ENCODE measurements at places on chromosomes 7 and 10. TPM values are rescaled to one million over a fixed set of nuclear protein-coding genes. Genes with fewer than 3 reads are reported as not detected.
A peak's percentile ranks its signal among the peaks of the same experiment; 100 is the strongest.

GRCh38 chr10:110496553-110497437 lies 912 bp upstream of the DUSP5 start:
- H3K27me3 ChIP-seq = no peaks in the 10 kb centered on the region
- peak overlapping the region; percentile 88 for H3K27ac ChIP-seq
- H3K4me3 ChIP-seq = peak overlapping the region; percentile 88
- H3K4me1 ChIP-seq = peaks cover 48% of the 10 kb centered on the region

GRCh38 chr7:21305455-21306235 lies 122.2 kb upstream of the SP4 start:
- H3K27me3 ChIP-seq = no peaks in the 10 kb centered on the region
- DNase-seq = no peak
- peaks cover 7% of the 10 kb centered on the region for H3K4me1 ChIP-seq
- H3K4me3 ChIP-seq = no peak overlapping the region

The IFIT1B gene
- not detected for total RNA-seq

The SEMA3E gene
- total RNA-seq = not detected

All from activated CD8-positive, alpha-beta T cell treated with anti-CD3 and anti-CD28 coated beads, Interleukin-2, amount 10 ng/mL, durations not matched to agents 7 days and 5 days (primary cell).